ENCODE measurements at places on chromosomes 7 and 10.

DNA sequence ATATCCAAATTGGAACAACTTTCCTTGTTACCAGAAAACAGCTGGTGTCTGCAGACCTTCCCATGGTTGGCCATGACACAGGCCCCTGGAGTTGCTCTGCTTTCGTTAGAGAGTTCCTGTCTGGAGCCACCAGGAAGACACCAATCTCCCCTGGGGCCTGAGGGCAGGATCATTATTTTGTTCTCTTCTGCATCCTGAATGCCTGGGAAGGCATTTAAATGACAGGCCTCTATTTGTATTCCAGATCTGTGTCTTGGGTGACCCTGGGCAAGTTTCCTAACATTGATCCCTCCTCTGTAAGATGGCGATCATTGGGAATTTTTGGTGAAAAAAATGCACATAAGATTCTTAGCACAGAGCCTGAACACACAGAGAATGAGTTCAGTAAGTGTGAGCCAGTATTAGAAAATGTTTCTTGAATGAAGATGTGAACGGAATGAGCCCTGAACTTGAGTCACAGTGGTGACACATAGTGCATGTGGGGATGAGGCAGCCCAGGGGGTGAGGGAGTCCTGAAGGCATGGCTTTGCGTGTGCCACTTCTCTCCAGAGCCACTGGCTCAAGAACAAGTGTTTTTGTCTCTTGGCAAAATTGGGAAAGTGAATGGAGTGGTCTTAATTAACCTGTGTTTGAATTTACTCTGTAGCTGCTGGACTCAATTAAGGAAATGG, 28.4 kb downstream of the BMPER start:
- peak; percentile 95 for DNase-seq

- peak; percentile 58 for DNase-seq
Observed at GRCh38 chr7:3297105-3297819, 3.8 kb upstream of the SDK1 start.

DNA sequence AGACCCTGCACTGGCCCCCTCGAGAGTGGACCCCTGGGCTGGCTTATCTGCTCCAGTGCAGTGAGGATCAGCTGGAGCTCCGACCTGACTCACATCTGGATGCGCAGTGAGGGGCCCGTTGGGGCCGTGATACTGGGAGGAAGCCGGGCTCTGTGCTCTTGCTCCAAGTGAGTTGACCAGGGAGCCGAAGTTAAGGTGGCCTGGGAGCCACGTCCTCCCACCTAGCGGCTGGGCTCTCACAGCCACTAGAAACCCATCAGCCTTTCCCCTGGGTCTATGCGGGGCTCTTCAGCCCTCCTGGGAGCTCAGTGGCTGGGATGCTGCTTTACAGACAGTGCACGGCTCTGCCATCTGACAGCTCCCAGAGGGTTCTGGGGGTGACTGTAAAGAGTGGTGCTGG, 9.1 kb downstream of the ALKBH4 start:
- peak; percentile 48 for DNase-seq

DNA sequence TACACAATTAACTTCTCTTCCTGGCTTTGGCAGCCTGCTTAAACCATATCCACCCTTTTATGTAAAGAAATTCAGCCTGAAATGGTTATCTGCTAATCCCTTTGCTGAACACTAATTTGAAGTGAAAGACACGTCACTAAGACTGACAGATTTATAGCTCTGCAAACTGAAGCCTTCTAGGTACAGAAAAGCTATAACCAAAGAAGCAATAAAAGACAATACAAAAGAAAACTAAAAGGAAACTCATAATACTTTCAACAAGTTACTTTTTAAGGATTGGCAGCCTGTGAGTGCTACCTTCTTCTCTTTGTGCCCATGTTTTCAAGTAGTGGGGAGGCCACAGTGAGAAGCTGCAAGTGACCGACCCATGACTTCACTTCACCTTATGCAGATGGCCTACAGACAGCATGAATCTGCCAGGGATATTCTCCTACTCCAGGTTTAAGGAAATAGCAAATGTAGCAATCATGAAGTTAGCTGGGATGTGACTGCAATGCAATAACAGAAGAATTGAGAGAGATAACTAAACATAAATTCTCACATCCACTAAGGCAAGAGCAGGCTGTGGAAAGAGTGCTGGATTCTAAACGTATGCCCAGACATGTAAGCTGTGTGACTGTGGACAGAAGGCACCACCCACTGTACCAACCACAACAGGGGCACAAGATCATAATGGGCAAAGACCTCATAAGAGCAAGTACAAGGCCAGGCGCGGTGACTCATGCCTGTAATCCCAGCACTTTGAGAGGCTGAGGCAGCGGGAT, 10.7 kb upstream of the SPOCK2 start:
- DNase-seq = no peak

DNA sequence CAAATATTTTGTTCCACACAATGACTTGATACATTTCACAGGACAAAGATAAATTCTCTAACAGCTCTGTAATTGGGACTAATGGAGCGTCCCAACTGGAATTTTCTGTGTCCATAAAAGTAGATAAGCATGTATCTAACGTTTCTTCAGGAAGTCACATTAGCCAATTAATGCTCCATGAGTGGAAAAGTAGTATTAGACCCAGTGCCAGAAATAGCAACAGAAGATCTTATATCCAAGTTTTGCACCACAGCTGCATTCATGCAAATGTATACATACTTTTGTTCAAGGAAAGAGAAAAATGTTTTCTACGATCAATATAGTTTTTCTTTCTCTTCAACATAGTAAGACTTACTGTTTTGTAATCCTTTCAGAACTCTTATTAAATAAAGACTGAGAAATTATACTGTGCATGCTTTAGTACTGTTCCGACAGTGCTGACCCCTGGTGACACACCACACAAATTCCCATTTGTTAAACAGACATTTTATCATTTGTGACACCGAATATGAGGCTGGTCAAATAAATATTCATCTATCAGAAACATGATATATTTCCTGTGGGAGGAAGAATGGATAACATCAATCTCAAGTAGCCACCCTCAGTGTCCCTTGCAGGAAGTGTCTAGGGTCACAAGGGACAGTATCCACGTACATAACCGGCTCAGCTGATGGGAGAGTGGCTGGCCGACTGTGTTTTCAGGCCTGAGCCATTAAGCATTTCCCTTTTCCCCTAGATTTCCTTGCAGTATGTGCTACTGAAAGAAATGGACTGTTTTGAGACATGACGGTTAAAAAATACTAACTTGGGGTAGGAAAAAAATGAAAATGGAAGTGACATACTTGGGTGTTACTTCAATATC, 102.1 kb upstream of the RSU1 start:
- DNase-seq = no peak

DNA sequence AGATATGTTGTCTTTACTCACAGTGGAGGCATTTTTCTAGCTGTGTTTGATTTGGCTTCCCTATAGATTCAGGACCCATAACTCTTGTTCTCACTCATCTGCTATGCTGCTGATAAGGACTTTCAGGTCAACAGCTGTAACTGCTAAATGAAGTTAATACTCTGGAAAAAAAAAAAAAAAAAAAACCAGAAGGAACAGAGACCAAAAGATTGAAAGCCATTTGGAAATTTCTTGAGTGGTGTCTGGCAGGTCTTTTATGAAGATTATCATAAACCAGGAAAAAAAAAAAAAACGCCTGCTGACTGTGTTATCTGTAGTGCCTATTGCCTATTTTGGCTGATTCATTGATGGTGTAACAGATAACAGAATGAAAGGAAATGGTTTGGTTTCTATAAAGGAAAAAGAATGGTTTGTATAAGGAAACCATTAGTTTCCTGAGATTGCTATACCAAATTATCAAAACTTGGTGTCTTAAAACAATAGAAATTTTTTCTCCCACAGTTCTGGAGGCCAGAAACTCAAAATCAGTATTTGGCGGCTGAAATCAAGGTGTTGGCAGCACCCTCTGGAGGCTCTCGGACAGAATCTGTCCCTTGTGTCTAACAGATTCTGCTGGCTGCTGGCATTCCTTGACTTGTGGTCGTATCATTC, 60.5 kb upstream of the BET1 start:
- no peak for DNase-seq

- DNase-seq = peak; percentile 43
Observed at GRCh38 chr7:2476776-2477446, 713 bp upstream of the GRIFIN start.
